ENCODE measurements at places on chromosomes 7 and 10. TPM values are rescaled to one million over a fixed set of nuclear protein-coding genes. Genes with fewer than 3 reads are reported as not detected.

DNA sequence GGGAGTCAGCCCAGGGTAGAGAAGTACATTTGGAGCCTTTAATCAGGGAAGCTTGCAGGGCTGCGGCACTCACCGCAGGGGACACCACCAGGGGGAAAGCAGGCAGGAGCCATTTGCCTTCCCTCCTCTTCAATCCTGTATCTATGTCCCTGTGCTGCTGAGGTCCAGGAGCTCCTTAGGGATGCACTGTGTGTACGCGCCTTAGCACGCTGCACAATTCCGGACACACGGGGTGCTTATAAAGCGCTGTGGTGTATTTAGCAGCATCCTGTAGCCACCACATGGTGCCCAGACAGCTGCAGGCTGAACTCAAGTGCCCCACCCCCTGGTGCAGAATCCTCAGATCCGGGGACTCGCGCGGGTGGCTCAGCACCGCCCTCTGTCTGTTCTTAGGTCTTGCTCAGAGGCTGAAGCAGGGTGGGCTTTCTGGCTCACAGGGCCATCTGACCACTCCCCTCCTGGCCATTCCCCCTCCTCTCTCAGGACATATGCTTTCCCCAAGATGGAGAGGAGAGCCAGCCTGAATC lies 421.4 kb downstream of the SDK1 start:
- H3K4me1 ChIP-seq = no peaks in the 10 kb centered on the region
- DNase-seq = peak; percentile 32
- no peak overlapping the region for H3K4me3 ChIP-seq

CCDC172 gene
- total RNA-seq = not detected

- DNase-seq = no peak
- H3K4me1 ChIP-seq = no peaks in the 10 kb centered on the region
- H3K36me3 ChIP-seq = peaks cover 64% of the 10 kb centered on the region
- no peak overlapping the region for H3K4me3 ChIP-seq
Observed at GRCh38 chr7:45101748-45102147, 9.7 kb downstream of the TBRG4 start.

GRCh38 chr10:119602241-119603095 lies 5.7 kb upstream of the TIAL1 start:
- DNase-seq = no peak
- H3K27ac ChIP-seq = no peak overlapping the region
- H3K27me3 ChIP-seq = no peaks in the 10 kb centered on the region
- peaks cover 4% of the 10 kb centered on the region for H3K4me1 ChIP-seq

PDE1C gene
- total RNA-seq = 38.8 TPM

- no peaks in the 10 kb centered on the region for H3K36me3 ChIP-seq
- H3K4me3 ChIP-seq = no peak overlapping the region
- no peak for DNase-seq
- no peaks in the 10 kb centered on the region for H3K27me3 ChIP-seq
Observed at GRCh38 chr7:28979776-28980175, 21.6 kb upstream of the TRIL start.

DNA sequence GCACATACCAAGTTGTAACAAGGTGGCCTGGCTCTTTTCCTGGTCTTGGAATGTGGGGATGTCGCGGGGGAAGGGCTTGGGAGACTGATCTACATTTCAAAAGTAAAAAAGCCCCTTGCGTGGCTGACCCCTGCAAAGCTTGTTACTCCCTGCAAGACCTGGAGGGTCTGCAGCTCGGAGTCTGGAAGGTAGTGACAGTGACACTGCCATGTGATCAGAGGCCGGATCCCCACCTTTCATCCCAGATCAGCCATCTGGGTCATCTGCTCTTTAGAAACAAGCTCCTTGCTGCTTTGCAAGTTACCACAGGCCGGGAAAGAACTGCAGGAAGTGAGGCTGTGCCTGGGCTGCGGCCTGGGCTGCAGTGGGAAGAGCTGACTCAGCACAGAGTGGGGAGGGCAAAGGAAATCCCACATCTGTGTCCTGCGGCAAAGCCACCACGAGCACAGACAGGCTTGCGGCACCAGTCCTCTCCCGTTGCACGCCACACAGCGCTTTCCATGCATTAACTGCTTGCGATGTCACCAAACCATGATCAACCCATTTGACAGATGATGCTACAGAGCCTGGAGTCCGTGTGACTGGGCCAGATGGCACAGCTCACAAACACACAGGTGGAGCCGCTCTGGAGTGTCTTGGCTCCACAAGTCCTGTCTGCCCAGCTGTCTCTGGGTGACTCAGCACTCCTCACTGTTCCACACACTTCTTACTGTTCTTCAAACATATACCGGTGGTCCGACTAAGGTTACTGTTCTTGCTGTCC lies 97.7 kb downstream of the SH3PXD2A start:
- peak overlapping the region; percentile 84 for H3K27ac ChIP-seq
- H3K36me3 ChIP-seq = no peaks in the 10 kb centered on the region
- no peaks in the 10 kb centered on the region for H3K27me3 ChIP-seq
- H3K4me1 ChIP-seq = peaks cover 44% of the 10 kb centered on the region

- H3K27me3 ChIP-seq = no peaks in the 10 kb centered on the region
- H3K4me1 ChIP-seq = no peaks in the 10 kb centered on the region
Observed at GRCh38 chr7:133723044-133723443, 404.1 kb upstream of the LRGUK start.

ADIRF gene
- 142 TPM for total RNA-seq

DNA sequence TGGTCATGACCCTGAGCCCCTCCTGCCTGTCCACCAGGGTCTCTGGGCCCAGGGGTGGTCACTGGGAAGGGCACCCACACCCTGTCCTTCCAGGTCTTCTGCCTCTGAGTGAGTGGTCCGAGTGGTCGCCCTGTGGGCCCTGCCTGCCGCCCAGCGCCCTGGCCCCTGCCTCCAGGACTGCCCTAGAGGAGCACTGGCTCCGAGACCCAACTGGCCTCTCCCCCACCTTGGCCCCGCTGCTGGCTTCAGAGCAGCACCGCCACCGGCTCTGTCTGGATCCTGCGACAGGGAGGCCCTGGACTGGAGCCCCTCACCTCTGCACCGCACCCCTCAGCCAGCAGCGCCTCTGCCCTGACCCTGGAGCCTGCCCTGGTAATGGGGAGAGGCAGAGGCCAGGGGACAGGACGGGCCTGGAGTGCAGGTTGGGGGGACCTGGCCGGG lies 13.9 kb upstream of the ZNF862 start:
- peak; percentile 60 for DNase-seq
- no peaks in the 10 kb centered on the region for H3K27me3 ChIP-seq

SUN1 gene
- total RNA-seq = 122 TPM

GRCh38 chr10:97426776-97427570 lies 982 bp downstream of the PGAM1 start:
- peaks cover 19% of the 10 kb centered on the region for H3K36me3 ChIP-seq
- H3K27ac ChIP-seq = peak overlapping the region; percentile 88
- peaks cover 40% of the 10 kb centered on the region for H3K4me1 ChIP-seq
- no peak for DNase-seq
- no peaks in the 10 kb centered on the region for H3K27me3 ChIP-seq
